Stimulated activated CD4-positive, alpha-beta T cell treated with anti-CD3 and anti-CD28 coated beads, Interleukin-4, amount 100 ng/mL, for 1 hour (primary cell): ENCODE measurements at places on chromosomes 4 and X.

- DNase-seq = no peak
Measured at GRCh38 chr4:52711272-52711671, 40.0 kb downstream of the ERVMER34-1 start.

DNA sequence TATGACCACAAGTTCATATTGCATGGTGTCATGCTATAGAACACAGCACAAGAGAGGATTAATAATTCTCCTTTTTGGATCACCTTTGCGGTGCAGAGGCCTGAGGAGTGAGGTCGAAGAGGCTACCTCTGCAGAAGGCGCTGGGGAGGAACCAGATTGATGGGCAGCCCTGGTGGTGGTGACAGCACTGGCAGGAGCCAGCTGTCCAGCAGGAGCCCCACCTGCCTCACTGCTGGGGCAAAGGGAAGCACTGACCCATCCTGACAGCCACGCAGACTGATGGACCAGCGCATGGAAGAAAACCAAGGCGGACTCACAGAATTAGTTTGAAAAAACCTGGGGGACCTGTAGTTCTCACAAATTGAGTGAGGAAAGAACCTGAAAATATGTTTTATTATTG is 50.9 kb downstream of the COX18 start:
- DNase-seq = no peak

DNA sequence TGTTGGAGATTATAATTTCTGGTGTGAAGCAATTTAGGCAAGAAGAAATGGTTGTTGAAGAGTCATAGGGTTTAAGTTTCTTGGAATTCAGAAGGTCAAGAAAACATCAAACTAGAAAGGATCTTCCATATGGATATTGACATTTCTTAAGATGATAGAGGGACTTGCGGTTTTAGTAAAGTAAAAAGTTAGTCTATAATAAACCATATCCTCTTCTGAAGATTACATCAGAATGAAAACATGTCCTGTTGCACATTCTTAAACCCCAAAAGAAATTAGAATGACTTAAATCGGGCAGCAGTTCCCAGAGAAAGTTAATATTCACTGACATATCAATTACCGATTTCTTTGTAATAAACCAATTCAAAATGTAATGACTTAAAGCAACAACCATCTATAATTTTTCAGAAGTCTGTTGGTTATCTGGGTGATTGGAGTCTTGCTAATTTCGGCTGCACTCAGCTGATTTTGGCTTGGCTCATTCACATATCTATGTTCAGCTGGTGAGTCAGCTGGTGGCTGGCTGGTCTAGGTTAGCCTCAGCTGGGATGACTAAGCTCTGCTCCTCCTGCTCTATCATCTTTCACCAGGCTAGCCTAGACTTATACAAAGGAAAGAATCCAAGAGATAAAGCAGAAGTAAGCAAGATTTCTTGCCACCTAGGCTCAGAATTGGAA is 24.4 kb upstream of the DYNLT3 start:
- no peak for DNase-seq

DNA sequence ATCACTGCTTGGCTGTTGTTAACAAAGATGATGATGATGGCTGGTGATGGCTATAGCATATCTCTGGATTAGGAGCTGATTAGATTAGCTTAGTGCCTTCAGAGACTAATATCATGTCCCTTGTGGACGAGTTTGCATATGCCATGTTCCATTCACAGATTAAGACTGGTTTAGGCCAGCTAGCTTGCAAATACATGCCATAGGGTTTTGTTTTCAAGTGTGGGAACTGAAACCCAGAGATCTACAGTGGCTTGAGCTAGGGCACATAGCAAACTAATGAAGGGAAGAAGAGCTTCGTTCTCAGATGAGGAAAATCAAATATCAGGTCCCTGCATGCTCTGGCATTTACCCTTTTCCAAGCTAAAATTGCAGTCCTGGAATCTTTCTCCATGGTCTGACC is 492.3 kb downstream of the MAGEE1 start:
- DNase-seq = no peak

DNA sequence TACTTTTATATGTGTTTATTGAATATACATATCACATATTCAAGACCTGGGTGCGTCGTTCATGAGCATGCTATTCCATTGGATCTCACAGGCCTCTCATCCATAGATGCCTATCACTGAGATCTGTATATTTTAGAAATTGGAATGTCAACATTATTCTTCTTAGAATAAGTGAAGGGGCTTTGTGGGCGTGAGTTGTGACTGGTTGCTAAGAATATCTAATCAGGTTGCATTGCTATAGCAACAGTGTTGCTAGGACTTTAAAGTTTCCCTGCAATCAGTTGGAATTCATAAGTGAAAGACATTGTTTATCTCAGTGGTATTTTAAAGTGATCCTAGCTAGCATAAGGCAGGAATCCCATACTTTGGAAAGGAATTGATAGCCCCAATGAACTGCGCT is 36.7 kb upstream of the ANK2 start:
- no peak for DNase-seq

DNA sequence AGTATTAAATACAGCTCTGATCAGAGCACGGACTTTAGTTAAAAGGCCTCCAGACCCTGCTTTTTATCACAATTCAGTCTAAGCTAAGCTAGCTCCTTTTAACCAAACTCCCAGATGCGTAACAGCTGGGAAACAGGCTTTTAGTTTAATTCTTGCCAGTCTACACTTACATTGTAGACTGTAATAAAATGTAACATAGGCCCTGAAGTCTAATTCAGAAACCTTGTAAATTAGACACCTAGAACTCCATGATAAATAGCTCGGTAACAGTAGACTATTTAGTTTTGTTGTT is 20.1 kb downstream of the FBXO8 start:
- DNase-seq = no peak

- DNase-seq = no peak
Measured at GRCh38 chr4:141668200-141668910, 32.0 kb downstream of the IL15 start.

DNA sequence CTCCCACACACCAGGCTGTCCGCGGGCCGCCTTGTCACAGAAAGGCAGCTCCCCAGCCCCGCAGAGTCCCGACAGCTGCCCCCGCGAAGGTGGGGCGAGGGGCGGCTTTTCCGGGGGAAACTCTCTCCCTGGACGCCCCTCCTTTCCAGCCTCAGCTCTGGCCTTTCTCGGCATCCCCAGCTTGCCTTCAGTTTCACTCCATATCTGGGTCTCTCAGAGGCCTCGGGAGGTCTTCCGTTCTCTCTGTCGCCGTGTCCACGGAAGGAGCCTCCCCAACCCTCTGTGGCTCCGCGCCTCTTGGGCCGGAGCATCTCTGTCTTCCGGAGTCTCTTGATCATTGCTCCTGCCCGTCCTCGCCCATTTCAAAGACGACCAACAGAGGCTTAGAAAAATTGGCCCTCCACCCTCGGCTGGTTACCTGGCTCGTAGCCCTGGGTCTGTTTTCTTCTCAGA is 6.1 kb upstream of the MSX1 start:
- no peak for DNase-seq

- DNase-seq = no peak
Measured at GRCh38 chrX:143757375-143757774, 36.8 kb upstream of the SPANXN2 start.

- no peak for DNase-seq
Measured at GRCh38 chr4:108047199-108047598, 57.5 kb downstream of the HADH start.

- DNase-seq = no peak
Measured at GRCh38 chr4:26120098-26120825, 200.6 kb upstream of the RBPJ start.

- no peak for DNase-seq
Measured at GRCh38 chr4:182827954-182828353, 89.2 kb downstream of the DCTD start.
